ENCODE measurements at places on chromosomes 2 and 18. TPM values are rescaled to one million over a fixed set of nuclear protein-coding genes. Genes with fewer than 3 reads are reported as not detected.

Gene DPP10
- not detected for total RNA-seq

Gene HSPE1
- 26.3 TPM for total RNA-seq

Gene BZW1
- 201 TPM for total RNA-seq

Gene LOXL3
- total RNA-seq, result 24.9 TPM

Gene RNF103
- 46.8 TPM for total RNA-seq

DNA sequence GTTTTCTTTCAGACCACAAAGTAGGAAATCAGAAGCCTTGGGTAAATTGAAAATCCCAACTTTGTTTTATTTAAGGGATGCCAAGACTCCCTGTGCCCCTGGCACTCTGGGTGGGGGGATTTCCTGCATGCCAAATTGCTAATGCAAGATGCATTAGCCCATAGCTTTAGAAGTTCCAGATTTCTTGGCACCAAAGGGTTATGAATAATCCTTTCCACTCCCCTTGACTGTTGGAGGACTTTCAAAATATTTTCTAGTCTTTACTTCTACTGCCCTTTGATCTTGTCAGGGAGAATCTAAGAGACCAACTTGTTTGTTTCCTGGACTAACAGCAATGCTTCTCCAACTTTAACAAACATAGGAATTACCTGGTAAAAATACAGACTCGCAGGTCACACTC is 81.8 kb upstream of the TGIF1 start:
- no peak for DNase-seq
- no peaks in the 10 kb centered on the region for H3K36me3 ChIP-seq
- no peaks in the 10 kb centered on the region for H3K27me3 ChIP-seq
- H3K4me1 ChIP-seq, result peaks cover 17% of the 10 kb centered on the region
- no peak overlapping the region for H3K27ac ChIP-seq

- no peaks in the 10 kb centered on the region for H3K4me1 ChIP-seq
- no peak for DNase-seq
- H3K27ac ChIP-seq, result no peak overlapping the region
- H3K36me3 ChIP-seq, result no peaks in the 10 kb centered on the region
- no peak overlapping the region for H3K4me3 ChIP-seq
Measured at GRCh38 chr2:110980339-110981062, 140.2 kb upstream of the BCL2L11 start.

DNA sequence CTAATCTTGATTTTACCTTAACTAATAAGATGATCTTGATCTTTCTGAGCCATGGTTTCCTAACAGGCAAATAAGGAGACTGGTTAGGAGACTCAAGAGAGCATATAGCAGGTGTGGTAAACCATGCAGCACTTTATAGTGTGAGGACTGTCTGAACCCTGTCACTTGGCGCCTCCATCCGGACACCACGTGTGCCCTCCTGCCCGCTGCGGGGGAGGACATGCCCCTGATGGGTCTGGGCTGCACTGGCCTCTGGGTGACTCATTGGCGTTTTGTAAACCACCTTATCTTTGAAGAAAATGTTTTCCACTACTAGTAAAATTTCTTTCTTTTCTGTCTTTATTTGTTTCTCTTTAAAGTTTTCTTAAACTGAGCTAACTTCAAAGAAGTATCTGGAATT is 131.1 kb downstream of the FMNL2 start:
- H3K4me3 ChIP-seq, result no peak overlapping the region
- H3K27me3 ChIP-seq, result no peaks in the 10 kb centered on the region
- no peaks in the 10 kb centered on the region for H3K36me3 ChIP-seq
- peaks cover 51% of the 10 kb centered on the region for H3K4me1 ChIP-seq

GRCh38 chr2:150286730-150287362 is 200.6 kb downstream of the RND3 start:
- no peaks in the 10 kb centered on the region for H3K36me3 ChIP-seq
- no peaks in the 10 kb centered on the region for H3K4me1 ChIP-seq
- H3K27ac ChIP-seq, result no peak overlapping the region
- no peaks in the 10 kb centered on the region for H3K27me3 ChIP-seq

GRCh38 chr2:88181511-88181910 is 11.4 kb downstream of the THNSL2 start:
- no peak for DNase-seq
- peaks cover 4% of the 10 kb centered on the region for H3K36me3 ChIP-seq
- H3K4me3 ChIP-seq, result no peak overlapping the region

DNA sequence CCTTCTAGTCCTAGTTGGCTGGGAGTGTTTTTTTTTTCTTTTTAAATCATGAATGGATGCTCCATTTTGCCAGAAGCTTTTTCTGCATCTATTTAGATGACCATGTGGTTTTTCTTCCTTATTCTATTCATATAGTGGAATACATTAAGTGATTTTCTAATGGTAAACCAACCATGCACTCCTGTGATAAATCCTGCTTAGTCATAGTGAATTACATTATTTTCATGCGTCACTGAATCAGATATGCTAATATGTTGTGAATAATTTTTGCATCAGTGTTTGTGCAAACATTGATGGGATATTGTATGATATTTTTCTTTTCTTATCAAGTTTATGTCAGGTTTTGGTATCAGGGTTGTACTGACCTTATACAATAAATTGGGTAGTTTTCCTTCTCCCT is 229.3 kb upstream of the REV1 start:
- DNase-seq, result no peak
- H3K27me3 ChIP-seq, result no peaks in the 10 kb centered on the region
- no peaks in the 10 kb centered on the region for H3K4me1 ChIP-seq
- H3K36me3 ChIP-seq, result no peaks in the 10 kb centered on the region

DNA sequence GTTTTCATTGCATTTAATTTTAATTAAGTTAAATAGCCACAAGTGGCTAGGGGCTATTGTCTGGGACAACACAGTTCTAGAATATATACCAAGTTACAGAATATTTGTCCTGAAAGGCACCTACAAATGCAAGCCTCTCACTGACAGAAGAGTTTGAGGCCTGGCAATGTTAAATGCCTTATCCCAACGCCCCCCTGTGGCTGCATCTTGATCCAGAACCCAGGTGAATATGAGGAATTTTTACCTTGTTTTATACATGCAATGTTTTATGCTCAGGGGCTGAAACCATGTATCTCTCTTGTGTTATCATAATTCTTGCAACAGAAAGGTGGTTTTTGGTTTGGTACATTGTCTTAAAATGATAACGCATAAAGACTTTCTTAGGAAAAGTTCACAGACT is 71.8 kb upstream of the SEC11C start:
- peaks cover 17% of the 10 kb centered on the region for H3K4me1 ChIP-seq
- no peaks in the 10 kb centered on the region for H3K27me3 ChIP-seq
- no peak overlapping the region for H3K4me3 ChIP-seq
- no peak overlapping the region for H3K27ac ChIP-seq
- no peak for DNase-seq
- H3K36me3 ChIP-seq, result no peaks in the 10 kb centered on the region

DNA sequence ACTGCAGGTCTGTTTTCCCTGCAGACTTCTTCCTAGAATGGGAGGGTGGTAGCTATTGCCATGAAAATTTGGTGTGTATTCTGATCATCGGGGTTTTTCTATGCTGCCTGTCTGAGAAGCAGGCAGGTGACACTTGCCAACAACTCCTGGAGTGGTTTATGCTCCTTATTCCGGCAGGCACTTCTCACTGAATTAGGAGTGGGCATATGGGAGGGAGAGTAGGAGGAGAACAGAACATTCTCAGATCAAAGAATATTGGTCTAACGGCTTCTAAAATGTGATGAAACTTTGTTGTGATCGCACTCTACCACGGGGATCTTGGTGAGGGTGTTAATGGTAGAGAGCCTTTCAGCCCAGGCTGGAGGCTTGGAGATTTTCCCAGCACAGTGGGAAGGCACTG is 480.8 kb downstream of the PLCL1 start:
- H3K27ac ChIP-seq, result no peak overlapping the region
- H3K27me3 ChIP-seq, result no peaks in the 10 kb centered on the region
- H3K4me1 ChIP-seq, result no peaks in the 10 kb centered on the region
- no peak overlapping the region for H3K4me3 ChIP-seq

GRCh38 chr2:103859238-103859637 is 994.7 kb upstream of the POU3F3 start:
- H3K27ac ChIP-seq, result no peak overlapping the region
- H3K4me1 ChIP-seq, result no peaks in the 10 kb centered on the region
- H3K27me3 ChIP-seq, result no peaks in the 10 kb centered on the region
- H3K4me3 ChIP-seq, result no peak overlapping the region
- no peaks in the 10 kb centered on the region for H3K36me3 ChIP-seq

DNA sequence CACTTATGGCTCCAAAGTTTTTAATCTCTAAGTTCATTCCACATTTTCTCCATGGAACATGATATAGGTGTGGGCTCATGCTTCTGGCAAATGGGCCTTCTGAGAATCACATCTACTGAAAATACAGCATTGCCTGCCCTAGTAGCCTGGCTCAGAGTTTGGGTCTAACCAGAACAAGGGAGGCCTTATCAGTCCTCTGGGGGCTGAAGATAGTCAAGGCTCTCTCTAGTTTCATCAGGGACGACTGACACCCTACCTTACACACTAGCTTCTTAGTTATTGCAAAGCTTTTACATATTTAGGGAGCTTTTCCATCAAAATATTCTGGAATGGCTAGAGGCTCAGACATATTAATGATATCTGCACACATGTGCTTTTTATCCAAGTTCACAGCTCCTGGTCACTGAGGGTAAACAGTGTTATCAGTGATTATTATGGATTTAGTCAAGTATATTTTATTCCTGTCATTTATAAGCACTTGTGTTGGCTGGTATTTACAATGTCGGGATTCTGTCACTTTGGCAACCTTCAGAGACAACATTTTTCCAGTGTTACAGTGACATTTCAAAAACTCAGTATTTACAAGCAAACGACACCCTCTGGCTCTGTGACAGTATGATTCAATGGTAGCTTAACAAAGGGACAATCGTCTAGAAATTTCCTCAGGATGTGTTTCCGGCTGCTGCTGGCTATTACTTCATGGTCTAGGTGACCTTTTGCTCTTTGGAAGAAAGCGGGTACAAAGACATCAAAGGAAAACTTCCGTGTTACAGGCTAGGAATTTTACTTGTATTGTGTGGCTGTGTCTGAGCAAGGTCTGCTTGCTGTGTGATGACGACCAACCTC is 200.6 kb downstream of the TCF4 start:
- H3K4me1 ChIP-seq, result no peaks in the 10 kb centered on the region
- peak overlapping the region; percentile 7 for H3K27ac ChIP-seq
- no peaks in the 10 kb centered on the region for H3K36me3 ChIP-seq
- H3K4me3 ChIP-seq, result no peak overlapping the region

- H3K27me3 ChIP-seq, result no peaks in the 10 kb centered on the region
- no peak overlapping the region for H3K4me3 ChIP-seq
- H3K27ac ChIP-seq, result no peak overlapping the region
- peaks cover 3% of the 10 kb centered on the region for H3K4me1 ChIP-seq
Measured at GRCh38 chr18:12863687-12864216, 20.3 kb downstream of the PTPN2 start.

- H3K27ac ChIP-seq, result peak overlapping the region; percentile 91
- DNase-seq, result no peak
- no peaks in the 10 kb centered on the region for H3K27me3 ChIP-seq
Measured at GRCh38 chr2:3466482-3466863, 52.9 kb downstream of the ADI1 start.

- H3K36me3 ChIP-seq, result no peaks in the 10 kb centered on the region
- no peaks in the 10 kb centered on the region for H3K27me3 ChIP-seq
- peaks cover 6% of the 10 kb centered on the region for H3K4me1 ChIP-seq
- no peak within 1 kb of the TSS for H3K4me3 ChIP-seq
- H3K27ac ChIP-seq, result no peak within 1 kb of the TSS
- no peak for DNase-seq
Measured at GRCh38 chr18:63887424-63887823, at the start of gene SERPINB2. Gene SERPINB2, plus strand, starts transcription at chr18:63887705. Its CDS starts 3,740 bp downstream, at chr18:63891445.

GRCh38 chr18:75350512-75350839 is 77.0 kb downstream of the SMIM21 start:
- H3K27ac ChIP-seq, result no peak overlapping the region
- no peaks in the 10 kb centered on the region for H3K27me3 ChIP-seq
- H3K36me3 ChIP-seq, result no peaks in the 10 kb centered on the region
- no peaks in the 10 kb centered on the region for H3K4me1 ChIP-seq
- DNase-seq, result no peak
- H3K4me3 ChIP-seq, result no peak overlapping the region

DNA sequence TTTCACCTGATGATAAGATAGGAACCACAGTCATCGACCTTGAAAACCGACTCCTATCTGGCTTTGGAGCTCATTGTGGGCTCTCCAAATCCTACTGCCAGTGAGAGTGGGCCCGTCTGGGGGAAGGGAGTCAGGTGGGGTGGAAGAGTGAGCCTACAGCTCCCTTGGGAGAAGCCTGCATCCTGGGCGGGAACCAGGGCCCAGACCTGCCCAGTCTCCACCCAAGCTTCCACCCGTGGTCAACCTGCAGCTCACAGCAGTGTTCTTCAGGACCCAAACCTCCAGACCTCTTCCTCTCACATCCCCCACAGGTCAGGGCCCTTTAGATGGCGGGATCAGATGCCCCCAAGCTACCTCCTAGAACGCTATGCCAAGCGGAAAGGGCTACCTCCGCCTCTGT is 40.2 kb downstream of the LMAN2L start:
- no peak for DNase-seq
- no peaks in the 10 kb centered on the region for H3K27me3 ChIP-seq
- H3K4me3 ChIP-seq, result no peak overlapping the region
- no peaks in the 10 kb centered on the region for H3K4me1 ChIP-seq

- peak overlapping the region; percentile 83 for H3K27ac ChIP-seq
- H3K36me3 ChIP-seq, result peaks cover 11% of the 10 kb centered on the region
- no peak for DNase-seq
- peaks cover 31% of the 10 kb centered on the region for H3K4me1 ChIP-seq
Measured at GRCh38 chr2:216644842-216645635, 11.8 kb downstream of the IGFBP2 start.

DNA sequence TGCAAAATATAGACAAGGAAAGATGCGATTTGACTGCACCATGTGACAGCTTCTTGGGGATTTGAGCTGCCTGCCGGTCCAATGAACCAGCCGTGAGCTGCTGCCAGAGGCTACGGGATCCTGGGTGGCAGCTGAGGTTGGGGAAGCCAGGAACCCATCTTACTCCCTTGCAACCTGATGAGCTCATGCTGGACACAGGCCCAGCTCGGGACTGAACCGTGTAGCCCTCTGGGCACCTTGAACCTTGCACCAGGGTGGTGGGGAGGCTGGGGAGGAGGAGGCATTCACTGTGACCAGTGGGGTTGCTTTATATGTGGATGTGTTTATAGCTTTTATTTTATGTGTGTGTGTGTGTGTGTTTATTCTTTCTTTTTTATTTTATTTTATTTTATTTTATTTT is 9.1 kb downstream of the ALPI start:
- no peaks in the 10 kb centered on the region for H3K27me3 ChIP-seq
- no peaks in the 10 kb centered on the region for H3K36me3 ChIP-seq
- H3K4me1 ChIP-seq, result no peaks in the 10 kb centered on the region
- no peak overlapping the region for H3K27ac ChIP-seq

DNA sequence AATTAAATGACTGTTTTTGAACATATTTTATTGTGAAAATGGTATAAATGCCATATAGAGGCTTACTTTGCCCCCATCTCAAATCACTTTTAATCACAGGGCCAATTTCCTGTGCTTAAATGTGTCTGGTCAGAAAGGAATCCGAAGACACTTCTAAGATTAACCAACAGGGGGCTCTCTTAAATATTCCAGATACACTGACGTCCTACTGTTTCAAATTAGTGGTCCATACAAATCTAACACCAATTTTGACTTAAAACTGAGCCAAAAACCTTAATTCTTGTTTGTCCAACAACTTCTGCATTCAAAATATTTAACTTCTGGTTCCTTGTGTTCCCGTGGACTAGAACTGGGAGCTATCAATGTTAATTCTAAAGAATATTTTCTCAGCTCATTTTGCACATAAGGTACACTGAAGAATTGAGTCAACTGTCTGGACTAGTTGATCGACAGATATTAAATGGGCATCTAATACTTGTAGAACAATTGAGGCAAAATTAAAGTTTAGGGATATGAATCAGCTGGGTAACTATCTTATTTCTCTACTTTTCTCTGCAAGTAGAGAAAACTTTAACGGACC is 557.5 kb downstream of the ARHGAP15 start:
- no peak overlapping the region for H3K4me3 ChIP-seq
- no peaks in the 10 kb centered on the region for H3K36me3 ChIP-seq
- H3K27me3 ChIP-seq, result no peaks in the 10 kb centered on the region
- H3K4me1 ChIP-seq, result no peaks in the 10 kb centered on the region
- no peak for DNase-seq
